Stimulated activated CD8-positive, alpha-beta memory T cell treated with anti-CD3 and anti-CD28 coated beads, Interleukin-2, amount 100 ng/mL, for 1 hour (primary cell): ENCODE measurements at places on chromosomes 12 and 14.

- no peak for DNase-seq
Measured at GRCh38 chr12:41905073-41905758, 239.5 kb downstream of the GXYLT1 start.

- no peak for DNase-seq
Measured at GRCh38 chr12:10584415-10584814, 29.0 kb downstream of the MAGOHB start.

- DNase-seq = no peak
Measured at GRCh38 chr12:16243487-16244412, 33.7 kb downstream of the SLC15A5 start.

DNA sequence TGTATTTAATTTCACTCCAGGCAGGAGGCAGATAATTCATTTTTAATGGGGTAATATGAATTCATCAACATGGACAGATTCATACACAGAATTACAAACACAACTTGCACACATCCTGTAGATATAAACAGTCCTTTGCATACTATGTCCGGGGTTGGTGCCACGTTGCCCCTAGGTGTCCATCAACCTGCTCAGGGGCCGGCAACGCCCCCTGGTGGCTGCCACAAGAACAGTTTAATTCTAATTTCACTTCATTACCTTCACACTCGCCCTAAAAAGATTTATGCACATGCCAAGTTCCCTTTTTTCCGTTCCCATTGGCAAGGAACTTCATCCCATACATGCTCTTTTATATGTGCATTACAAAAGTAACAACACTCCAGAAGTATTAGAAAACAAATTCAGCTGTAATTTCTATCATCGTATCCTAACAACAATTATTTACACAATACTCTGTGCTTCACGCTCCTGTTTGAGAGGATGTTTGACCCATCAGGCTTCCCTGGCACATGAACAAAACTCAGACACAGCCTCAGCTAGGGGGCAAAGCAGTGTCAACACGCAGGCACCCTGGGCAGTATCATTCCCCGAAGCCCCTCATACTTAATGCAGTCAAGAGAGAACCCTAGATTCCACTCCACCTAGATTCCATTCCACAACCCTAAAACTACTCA lies 15.5 kb downstream of the MANSC1 start:
- DNase-seq = peak; percentile 29

DNA sequence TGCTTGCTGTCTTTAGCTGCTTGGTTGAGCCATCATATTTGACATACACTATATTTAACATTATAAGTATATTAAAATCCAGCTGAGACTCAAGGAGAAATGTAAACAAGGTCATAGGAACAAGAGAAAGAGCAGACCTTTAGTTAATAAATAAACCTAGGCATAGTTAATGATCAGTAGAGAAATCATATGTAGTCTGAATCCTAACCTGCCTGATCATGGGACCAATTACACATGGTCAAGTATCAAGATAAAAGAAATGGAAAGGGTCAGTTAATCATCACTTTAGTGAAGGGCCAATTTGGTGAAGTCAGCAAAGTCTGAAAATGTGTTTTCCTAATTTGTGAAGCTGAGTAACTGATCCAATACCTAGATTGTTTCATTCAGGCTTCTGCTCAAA lies 7.5 kb downstream of the RNF212B start:
- no peak for DNase-seq

DNA sequence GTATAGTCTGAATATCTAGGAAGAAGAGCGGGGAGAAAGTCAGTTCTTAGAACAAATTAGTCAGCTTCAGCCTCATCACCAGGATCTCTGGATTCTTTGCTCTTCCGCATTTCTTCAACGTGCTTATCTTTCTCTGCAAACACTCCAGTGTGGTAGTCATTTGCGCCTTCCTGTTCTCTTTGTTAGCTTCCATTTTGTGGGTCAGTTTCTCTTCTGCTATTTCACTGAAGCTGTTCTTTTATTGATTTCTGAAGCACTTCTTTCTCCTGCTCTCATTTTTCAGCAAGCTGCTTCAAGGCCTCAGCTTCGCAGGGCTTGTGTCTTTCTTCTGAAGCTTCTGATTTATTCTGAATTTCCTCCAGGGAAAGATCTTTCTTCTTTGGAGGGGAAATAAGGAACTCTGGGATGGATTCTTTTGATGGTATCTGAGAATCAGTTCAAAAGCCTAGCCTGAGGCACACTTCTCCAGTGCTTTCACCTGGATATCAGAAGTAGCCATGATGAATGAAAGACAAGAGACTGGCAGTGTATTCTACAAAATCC lies 13.5 kb downstream of the AMN1 start:
- DNase-seq = no peak

GRCh38 chr14:68634874-68635595 lies 157.8 kb downstream of the ZFP36L1 start:
- DNase-seq = no peak

DNA sequence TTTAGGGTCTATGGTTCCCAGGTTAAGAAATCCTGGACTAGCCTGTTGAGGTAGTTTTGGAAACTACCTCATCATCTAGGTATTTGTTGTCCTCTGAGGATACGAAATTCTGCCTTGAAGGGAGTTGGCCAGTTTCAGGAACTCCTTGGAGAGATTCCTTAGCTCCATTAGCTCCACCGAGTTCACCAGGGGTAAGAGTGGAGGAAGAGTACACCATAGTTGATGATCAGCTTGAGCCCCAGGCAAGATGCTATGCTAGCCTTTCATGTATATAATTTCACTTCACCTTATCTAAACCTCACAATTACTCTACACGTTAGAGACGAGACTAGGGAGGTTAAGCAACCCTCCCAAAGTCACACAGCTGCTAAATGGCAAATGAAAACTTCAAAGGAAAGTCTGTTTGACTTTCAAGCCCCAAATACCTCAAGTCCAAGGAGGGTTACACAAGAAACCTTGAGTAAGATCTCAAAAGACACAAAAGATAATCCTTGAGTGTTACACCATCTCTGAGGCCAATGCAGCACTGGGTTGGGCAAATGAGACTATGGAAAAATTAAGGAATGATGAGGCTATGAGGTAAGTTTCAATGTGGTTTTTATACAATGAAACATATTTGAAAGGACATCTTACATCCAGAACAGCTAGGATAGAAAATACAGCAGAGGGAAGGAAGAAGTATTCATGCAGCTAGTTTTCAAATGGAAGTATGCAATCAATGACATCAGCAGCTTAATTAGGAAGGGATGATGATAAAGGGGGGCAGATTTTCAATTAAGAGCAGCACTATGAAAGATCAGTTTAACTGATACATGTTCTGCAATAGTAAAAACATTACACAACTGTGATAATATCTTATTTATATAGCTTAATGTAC lies 97.2 kb upstream of the KRAS start:
- DNase-seq = no peak

DNA sequence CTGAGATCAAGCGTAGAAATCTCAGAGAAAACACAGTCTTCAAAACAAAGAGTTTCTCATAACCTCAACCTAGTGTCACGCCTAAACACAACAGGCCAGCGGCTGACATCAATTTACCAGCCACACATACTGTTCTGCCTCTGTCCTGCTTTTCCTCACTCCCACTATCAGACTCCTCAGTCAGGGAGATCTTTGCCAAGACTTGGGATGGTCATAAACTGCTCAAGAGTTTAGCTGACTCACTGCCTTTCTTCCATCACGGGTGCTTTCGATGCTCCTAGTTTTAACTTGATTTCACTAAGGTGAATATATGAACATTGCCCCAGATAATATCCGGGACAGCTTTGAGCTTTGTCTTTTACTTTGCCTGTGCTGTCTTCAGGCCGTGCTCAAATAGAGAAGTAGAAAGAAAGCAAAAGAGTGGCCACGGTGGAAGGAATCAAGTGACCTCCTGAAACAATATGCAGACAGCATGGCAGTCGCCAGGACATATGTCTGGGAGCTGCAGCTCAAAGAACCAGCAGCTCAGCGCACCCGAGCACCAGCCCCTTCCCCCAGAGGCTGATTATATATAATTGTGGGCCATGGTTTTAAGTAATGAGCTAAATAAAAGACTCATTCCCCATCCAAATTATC lies 12.1 kb downstream of the MDM1 start:
- no peak for DNase-seq

DNA sequence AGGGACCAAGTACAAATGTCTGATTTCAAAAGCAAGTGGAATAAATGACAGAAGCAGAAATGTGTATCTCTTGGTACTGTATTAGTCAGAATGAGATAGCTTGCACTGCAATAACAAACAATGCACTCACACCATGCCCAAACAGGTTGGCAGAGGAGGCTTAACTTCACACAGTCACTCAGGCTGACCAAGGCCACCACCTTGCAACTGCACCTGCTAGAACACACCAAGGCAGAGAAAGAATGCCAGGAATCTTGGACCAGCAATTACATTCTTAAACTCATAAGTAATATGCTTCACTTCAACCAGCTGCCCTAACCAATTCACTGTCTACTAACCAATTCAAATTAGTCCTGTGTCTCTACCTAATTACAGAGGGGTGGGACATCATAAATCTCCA lies 378.3 kb downstream of the BCL11B start:
- no peak for DNase-seq

- no peak for DNase-seq
Measured at GRCh38 chr14:31096255-31096654, 70.1 kb upstream of the STRN3 start.
